Ureter (tissue), 1 donor: ENCODE measurements at places on chromosomes 6 and 20. TPM values are rescaled to one million over a fixed set of nuclear protein-coding genes. Genes with fewer than 3 reads are reported as not detected.

DNA sequence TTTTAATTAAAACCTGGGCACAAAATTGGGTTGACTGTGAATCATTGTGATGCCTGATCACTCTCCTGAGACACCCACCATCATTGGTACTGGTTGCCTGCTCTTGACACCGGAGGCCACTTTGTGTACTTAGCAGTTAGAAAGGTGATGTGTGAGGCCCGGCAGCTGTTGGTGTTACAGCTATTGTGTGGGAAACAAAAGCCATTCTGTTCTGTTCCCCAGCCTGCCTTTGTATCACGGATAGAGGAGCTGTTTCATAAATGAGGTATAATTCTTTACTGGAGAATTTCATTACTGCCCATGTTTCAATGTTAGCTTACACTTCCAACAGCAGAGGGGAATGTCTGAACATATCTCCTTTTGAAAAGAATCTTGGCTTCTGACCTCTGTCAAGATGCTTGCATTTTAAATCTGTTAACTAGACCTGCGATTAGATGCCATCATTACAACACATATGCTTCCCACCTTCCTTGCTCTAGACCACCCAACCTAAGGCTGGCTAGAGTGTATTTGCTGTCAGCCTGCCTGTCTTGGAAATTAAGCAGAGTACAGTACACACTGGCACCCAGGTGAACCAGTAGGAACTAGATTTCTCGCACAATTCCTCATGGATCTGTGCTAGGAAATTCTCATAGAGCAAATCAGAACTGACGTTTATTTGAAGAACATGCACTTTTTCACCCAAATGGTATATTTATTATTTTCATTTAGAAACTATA, 142.4 kb upstream of the INSM1 start:
- DNase-seq: no peak

DNA sequence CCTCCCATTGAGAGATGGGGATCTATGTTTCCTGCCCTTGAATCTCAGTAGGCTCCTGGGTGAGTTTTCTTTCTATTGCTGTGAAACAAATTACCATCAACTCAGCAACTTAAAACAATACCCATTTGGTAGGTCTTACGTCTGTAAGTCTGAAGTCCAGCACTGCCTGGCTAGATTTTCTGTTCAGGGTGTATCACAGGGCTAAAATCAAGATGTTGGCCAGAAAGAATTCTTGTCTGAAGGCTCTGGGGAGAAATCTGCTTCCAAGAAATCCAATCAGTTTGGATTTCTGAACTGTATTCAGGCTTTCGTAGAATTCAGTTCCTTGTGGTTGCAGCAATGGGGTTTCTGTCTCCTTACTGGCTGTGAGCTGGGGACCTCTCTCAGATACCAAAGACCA, 99.6 kb upstream of the SLC24A3 start:
- DNase-seq: no peak

DNA sequence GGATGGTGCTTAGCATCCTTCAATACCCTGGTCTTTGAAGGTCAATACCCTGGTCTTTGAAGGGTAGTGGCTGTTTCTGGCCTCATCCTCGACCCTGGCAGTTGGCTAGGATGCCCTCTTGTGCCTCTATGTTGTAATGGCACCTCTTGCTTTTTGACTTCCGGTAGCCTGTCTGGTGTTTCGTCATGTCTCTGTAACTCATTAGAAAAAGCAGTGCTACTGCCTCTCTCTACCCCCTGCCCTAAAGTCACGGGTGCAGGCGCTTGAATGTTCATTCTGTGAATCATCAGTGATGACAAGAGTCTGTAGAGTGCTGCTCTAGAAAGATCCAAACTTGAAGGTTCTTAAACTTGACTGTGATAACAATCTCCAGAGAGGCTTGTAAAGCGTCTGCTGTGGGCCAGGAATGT, 28.3 kb downstream of the RSPO4 start:
- no peak for DNase-seq

INSM1 gene
- total RNA-seq: not detected

DNA sequence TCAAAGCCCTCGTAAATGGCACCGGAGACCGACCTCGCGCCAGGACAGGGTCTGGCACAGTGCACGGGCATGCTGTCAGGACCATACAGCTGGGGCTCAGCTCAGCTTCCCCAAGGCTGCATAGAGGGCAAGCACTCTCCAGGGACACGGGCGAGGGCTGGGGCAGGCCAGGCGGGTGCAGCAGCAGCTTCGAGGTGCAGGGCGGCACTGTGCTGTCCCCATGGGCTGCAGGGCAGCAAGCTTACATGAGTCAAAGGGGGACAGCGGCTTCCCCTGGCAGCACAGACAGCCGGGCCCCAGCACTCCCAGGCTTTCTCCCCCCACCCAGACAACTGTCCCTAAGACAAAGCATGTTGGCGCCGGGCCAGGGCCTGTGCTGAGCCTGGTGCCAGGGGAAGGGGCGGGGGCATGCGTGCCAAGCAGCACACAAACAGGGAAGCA, 25.7 kb downstream of the PSMG4 start:
- DNase-seq: no peak

DNA sequence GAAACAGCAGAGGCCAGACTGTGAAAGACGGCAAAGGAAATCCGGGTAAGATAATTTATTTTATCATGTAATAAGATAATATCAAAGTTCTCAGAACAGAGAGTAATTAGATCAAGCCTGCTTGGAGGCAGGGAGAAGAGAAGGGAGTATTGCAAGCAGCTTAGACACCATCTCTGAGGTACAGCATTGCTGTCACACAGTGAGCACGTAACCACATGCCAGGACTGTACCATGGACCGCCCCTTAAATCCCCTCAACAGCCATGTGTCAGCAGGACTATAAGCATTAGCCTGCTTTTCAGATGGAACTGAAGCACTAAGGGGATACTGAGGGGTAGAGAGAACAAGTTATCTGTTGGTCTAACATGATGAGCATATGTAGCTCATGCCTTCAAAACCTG, 141.5 kb downstream of the C6orf118 start:
- no peak for DNase-seq

BMP2 gene
- 11.6 TPM for total RNA-seq
